Neural crest cell (in vitro differentiated cells): ENCODE measurements at places on chromosomes 7 and 10.

GRCh38 chr10:70927189-70927943, 39.0 kb upstream of the PCBD1 start:
- DNase-seq = no peak

GRCh38 chr10:96365571-96365970, 6.8 kb upstream of the OPALIN start:
- DNase-seq = no peak

GRCh38 chr10:44965651-44966097, 6.1 kb downstream of the RASSF4 start:
- DNase-seq = no peak

DNA sequence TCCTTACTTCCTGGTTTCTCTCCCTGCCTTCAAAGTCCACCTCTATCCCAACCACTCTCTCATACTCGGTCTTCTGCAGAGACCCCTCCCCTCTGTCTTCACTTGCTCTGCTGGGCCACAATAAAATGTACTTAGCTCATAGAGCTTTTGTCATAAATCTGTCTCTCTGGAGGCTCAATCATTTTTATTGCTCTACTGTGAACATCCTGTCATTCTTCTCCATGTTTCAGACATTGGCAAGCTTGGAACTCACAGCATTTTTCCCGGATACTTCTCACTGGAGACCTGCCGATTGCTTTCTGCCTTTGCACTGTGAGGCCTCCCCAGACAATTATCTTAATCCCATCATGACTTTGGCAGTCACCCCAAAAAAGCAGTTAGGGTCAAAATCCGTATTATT, 192.3 kb upstream of the ZMIZ1 start:
- no peak for DNase-seq

GRCh38 chr7:158740657-158741293, 36.2 kb upstream of the NCAPG2 start:
- DNase-seq = no peak

DNA sequence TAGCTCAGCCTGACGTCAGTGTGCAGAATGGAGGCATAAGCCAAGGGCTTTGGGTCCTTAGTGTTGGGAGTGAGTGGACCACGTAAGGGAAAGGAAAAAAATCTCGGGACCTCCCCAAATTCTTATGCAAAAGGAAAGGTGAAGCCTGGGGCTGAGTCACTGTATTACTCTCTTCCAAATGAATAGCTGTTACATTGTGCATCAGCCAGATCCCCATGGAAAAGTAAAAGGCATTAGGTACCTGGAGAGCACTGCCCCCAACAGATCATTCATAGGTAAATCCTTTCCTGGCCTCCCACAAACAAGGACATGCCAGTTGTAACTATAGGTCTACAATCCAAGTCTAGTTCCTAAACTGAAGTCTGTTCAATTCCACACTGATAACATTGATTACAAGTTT, 170.5 kb downstream of the C1GALT1 start:
- DNase-seq = no peak

DNA sequence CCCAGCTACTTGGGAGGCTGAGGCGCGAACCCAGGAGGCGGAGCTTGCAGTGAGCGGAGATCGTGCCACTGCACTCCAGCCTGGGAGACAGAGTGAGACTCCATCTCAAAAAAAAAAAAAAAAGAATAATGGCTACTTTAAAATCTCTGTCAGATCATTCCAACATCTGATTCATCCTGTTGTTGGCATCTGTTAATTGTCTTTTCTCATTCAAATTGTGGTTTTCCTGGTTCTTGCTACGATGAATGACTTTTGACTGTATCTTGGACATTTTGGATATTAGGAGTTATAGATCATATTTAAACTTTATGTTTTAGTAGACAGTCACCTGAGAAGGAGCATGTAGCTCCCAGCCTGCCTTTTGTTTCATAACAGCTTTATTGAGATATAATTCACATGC, 8.5 kb downstream of the TPST1 start:
- DNase-seq = no peak

GRCh38 chr7:111877931-111878330, 315.6 kb upstream of the IMMP2L start:
- no peak for DNase-seq

- no peak for DNase-seq
Measured at GRCh38 chr10:74937266-74937856, 111.0 kb downstream of the KAT6B start.

DNA sequence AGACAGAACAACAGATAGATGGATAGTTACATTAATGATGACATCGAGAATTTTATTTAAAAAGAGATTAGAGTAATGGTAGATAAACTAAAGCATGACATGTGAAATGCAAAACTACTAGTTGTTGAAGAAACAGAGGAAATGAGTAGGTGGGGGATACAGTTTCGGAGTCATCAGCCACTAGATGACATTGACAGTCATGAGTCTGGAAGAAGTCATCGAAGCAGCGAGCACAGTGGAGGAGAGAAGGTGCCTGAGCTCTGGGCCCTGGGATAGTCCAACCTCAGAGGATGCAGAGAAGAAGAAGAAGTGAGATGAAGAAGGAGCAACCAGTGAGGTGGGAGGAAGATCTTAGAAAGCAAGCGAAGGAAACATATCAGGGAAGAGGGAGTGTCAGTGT, 20.2 kb upstream of the SEC61A2 start:
- no peak for DNase-seq

GRCh38 chr7:77453531-77453930, 37.4 kb upstream of the GSAP start:
- no peak for DNase-seq

- DNase-seq = no peak
Measured at GRCh38 chr7:131948434-131949053, 392.1 kb upstream of the PODXL start.

GRCh38 chr10:36943544-36943943, 181.9 kb upstream of the ANKRD30A start:
- no peak for DNase-seq

DNA sequence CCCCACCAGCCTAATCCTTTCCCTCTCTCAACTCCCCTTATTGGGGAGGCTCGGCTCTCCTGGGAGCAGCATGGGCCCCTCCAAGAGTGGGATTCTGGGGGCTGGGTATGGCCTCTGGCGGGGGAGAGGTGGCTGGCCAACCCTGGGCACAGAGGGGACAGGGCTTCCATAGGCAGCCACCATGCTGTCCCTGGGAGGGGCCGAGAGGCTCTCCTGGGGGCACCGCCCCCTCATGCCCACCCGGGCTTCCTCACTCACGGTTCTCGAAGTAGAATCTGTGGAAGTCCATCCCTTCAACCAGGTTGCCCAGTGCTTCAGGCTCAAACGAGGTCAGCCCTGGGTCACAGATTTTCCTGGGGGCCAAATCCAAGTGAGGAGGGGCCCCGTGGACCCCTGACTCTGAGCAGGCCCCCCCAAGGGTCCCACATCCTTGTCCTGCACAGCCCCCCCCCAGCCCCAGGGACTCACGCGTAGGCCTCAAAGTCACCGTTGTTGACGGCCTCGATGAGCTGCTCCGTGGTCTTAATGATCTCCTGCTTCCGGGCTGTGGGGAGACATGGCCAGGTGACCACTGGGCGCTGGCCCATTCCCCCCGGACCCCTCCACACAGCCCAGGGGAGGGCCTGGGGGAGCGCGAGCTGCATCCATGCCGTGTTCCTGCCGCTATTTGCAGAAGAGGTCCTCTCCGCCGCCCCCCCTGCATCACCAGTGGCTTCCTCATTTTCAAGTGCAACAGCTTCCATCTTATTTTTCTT, 19.8 kb downstream of the YKT6 start:
- DNase-seq = no peak

DNA sequence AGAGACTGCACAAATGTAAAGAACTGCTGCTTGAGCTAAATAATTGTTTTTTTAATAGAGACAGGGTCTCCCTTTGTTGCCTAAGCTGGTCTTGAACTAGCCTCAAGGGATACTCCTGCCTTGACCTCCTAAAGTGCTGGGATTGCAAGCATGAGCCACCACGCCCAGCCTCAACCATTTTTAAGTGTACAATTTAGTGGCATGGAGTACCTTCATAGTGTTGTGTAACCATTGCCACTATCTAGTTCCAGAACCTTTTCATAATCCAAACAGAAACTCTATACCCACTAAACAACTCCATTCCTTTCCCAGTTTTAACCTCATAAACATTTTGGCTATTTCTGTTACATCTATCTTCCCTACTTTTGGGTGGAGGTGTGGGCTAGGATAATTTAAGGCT, 6.7 kb downstream of the EIF4H start:
- no peak for DNase-seq

- DNase-seq = no peak
Measured at GRCh38 chr10:71419002-71419540, 22.4 kb downstream of the CDH23 start.

- no peak for DNase-seq
Measured at GRCh38 chr10:72822342-72822986, 71.1 kb upstream of the OIT3 start.

- DNase-seq = peak; percentile 36
Measured at GRCh38 chr10:68348265-68348741, 15.6 kb upstream of the PBLD start.

GRCh38 chr7:29385214-29385814, 178.3 kb upstream of the PRR15 start:
- DNase-seq = no peak

DNA sequence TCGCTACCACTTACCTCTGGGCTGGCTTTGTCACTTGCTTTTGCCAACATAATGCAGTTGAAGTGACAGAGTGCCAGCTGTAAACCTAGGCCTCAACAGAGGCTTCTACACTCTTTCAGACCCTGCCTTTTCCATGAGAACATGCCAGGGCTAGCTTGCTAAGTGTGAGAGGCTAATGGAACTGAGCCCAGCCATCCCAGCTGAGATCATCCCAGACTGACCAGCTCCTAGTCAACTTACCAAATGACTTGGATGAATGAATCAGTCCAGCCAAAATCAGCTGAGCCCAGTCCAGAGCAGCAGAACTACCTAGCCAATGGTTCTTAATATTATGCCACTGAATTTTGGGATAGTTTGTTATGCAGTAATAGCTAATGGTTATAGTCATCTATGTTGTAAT, 34.7 kb upstream of the MKLN1 start:
- no peak for DNase-seq

- no peak for DNase-seq
Measured at GRCh38 chr7:105934572-105935185, 28.4 kb upstream of the CDHR3 start.

DNA sequence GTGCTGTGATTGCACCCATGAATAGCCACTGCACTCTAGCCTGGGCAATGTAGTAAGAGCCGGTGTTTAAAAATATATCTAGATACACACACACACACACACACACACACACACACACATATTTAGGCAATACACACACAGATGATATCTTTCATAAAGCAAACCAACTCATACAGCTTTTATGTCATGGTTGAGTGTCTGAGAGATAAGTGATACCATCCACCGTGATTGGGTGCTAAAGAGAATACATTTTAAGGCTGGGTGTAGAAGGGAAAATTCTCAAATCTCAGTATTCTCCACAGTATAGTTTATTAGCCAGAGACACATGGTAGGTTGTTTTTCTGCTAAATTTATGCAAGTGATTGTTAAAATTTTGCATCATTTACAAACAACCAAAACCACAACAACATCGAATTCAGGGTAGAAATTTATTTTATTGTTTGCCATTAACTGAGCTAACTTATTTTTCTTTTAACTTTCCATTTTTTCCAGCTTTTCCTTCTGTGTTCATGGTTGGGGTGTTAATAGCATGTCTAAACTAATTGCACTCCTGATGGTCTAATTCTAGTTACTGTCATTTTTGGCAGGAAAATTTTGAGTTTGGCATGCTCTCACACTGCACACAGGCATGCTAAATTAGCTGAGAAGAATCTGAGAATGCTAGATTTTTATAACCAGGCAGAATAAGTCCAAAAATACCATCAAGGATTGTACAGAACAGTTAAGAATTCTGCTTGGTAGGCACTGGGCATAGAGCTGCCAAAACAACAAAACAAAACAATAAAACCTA, 57.9 kb upstream of the SYPL1 start:
- no peak for DNase-seq

GRCh38 chr7:111697771-111698170, 135.5 kb upstream of the IMMP2L start:
- DNase-seq = no peak

- DNase-seq = no peak
Measured at GRCh38 chr10:3122034-3122433, 50.5 kb downstream of the PITRM1 start.

- DNase-seq = no peak
Measured at GRCh38 chr7:3179456-3179855, 121.6 kb upstream of the SDK1 start.
